ENCODE measurements at places on chromosomes 1 and 21.

DNA sequence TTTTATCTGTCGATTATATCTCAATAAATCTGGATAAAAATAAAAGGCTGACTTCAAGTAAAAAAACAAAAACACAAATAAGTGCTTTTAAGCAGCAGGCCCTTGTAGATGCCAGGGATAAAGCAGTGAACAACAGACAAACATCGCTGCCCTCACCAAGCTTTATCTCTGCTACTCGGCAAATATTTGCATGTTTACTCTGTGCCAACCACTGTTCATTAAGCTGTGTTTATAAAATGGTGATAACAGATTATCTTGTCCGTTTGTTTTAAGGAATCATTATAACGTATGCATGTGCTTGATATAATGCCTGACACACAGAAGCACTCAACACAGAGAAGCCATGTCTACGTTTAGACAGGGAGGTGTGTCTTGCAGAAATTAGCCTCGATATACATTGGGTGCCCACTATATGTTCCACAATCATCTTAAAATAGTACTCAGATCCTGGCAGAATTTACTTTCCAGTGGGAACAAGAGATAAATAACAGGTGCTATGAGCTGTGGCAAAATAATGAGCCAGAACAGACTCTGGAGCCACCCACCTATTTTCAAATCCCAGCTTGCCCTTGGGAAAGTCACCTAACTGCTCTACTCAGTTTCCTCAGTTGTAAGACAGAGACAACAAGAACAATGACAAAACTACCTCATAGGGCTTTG, 47.2 kb downstream of the TRIT1 start:
- no peak for DNase-seq

- no peak for DNase-seq
Measured at GRCh38 chr1:76543495-76543894, 323.8 kb upstream of the ST6GALNAC5 start.

- no peak for DNase-seq
Measured at GRCh38 chr1:105664495-105664894, 1392.0 kb upstream of the PRMT6 start.

- DNase-seq: no peak
Measured at GRCh38 chr1:210260096-210260495, 27.5 kb downstream of the SERTAD4 start.

GRCh38 chr1:214862421-214862820, 220.1 kb upstream of the KCNK2 start:
- DNase-seq: no peak

DNA sequence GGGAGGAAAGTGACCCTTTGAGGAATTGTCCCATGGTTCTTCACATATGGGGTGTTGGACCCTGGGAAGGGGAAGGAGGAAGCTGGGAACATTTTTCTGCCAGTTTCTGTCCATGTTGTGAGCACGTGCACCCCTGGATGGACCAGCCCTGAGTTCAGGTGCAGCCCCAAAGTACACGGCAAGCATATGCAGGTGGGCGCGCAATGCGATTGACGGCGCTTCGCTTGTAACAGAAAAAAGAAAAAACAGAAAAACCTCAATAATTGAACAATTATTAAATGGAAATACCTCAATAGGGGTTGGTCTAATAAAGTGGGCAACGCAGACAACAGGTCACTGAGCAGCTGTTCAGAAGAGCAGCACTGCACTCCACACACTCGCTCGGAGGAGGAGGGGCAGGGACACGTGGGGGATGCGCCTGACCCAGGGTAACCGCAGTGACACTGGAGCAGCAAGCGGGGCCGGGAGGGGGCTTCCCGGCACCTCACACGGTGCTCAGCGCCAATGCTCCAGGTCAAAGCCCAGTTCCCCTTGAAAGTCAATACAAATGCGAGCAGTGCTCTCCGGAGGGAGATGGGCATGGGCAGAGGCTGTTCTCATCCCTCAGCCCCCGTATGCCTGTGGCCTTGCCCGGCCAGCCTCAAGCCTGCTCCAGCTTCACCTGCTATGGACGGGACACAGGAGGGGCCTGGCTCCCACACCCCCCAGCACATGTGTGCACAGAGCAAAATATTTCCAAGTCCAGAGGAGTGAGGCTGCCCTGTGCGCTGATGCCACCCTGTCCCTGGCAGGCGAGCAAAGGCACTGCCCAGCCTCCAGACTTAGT, 6.6 kb upstream of the ACTRT2 start:
- no peak for DNase-seq

- no peak for DNase-seq
Measured at GRCh38 chr1:203932556-203932955, 71.2 kb downstream of the SNRPE start.

GRCh38 chr1:84350550-84350949, 47.7 kb upstream of the DNASE2B start:
- no peak for DNase-seq

DNA sequence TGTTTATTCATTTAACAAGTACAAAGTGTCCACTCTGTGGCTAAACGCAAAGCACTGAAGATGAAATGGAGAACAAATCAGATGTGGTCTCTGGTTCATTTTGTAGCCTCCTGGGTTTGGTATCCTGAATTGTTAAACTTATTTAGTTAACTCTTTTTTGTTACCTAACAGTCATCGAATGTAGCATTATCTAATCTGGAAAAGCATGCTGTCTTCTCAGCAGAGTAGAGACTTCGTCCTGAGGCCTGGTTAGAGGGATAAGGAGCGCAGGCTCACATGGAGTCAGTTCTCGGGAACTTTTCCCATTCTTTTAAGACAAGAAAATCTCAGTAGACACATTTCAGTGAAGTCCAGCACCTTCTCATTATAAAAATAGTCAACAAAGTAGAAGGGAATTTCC, 33.1 kb upstream of the SH3D21 start:
- no peak for DNase-seq

DNA sequence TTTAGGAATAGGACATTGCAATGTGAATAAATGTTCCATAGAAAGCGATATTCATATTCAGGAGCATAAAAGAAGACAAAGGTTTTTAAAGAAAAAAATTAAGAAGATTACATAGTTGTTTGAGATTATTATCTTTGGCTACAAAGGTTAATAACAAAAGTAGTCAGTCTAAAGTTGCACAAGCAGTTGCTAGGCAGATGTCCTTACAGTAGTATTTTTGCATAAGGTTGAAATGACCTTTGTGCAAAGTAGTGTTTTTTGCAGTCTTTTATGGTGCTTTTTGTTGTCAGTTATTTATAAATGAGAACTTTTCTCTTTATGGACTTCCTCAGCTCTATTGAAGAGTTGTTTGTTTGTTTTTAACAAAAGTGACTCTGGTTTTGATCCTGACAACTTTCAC, 447.8 kb downstream of the AMY1C start:
- no peak for DNase-seq
